GM12892 (cell line): ENCODE measurements at places on chromosomes 11 and 22.

GRCh38 chr11:44565953-44566949, 788 bp downstream of the CD82 start:
- no peak for DNase-seq

GRCh38 chr22:46026899-46027210, 49.9 kb upstream of the WNT7B start:
- no peak for DNase-seq

DNA sequence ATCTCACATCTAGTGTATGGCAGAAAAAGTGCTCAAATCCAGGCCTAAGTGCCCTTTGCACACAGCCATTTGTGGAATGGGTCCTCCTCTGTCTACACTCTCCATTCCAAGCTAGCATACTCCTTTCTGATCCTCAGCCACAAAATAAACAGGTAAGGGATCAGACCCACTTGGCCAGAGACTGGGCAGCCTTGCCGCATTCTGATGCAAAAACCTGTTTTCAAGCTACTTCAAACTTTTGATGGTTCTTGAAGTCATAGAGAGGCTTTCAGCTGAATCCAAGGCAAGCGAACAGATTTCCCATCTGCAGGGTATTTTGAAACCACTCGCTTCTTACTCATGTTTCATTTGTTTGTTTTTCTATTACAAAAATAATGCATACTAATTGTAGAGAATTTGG, 136.6 kb upstream of the NAV2 start:
- DNase-seq = no peak

DNA sequence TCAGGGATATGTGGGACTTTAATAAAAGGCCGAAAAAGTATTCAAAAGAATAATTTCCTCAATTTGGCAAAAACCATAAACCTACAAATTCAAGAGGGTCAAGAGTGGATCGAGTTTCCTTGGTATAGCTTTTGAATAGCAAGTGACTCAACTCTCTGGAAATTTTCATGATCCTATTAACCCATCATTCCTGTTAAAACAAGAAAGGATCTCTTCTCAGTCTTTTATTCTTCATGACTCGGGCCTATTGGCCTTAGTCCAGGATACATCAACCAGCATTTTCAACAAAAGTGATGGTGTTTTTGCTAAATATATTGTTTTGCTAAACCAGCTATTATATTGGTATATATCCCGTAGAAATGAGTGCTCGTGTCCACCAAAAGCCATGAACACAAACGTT, 110.3 kb downstream of the ATXN10 start:
- DNase-seq = no peak

- no peak for DNase-seq
These were observed 19.4 kb upstream of the TMA7B start for GRCh38 chr22:39940757-39941305.

DNA sequence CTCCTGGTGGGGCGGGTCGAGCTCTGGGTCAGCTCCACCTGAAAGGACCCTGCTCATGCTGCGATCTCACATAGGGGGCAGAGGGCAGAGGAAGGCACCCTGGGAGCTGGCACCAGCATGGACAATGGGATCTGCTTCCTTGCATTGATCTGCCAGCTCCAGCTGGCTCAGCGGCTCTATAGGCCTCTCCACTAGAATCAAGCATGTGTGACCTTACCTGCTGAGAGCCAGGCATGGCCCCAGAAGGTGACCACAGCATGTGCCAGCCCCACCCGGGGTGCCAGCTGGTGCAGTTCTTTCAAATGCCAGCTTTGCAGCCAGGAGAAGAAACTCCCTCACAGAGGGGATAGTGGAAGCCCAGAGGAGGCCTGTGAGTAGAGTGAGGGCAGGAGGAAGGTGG, 22.0 kb upstream of the KLHL35 start:
- no peak for DNase-seq

- no peak for DNase-seq
These were observed 424.7 kb downstream of the FAM181B start for GRCh38 chr11:82308979-82309378.

DNA sequence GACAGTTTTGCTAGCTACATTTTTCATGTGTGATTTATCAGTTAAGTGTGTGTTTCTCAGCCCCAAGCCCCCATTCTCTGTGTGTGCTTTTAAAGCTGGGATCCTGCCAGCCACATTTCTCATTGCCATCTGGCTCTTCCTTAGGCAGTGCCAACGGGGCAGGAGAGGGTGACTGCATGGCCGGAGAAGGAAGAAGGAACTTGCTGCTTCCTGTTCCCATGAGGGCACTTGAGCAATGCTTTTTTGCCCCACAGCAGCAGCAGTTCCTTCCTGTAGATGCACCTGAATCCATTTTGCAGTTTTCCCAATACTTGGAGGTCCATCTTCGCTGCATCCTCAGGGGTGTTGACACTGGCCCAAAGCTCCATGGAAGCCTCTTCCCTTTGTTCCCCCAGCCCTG, 37.5 kb downstream of the TNRC6B start:
- DNase-seq = no peak

GRCh38 chr22:33272180-33272579, 214.0 kb upstream of the SYN3 start:
- no peak for DNase-seq

DNA sequence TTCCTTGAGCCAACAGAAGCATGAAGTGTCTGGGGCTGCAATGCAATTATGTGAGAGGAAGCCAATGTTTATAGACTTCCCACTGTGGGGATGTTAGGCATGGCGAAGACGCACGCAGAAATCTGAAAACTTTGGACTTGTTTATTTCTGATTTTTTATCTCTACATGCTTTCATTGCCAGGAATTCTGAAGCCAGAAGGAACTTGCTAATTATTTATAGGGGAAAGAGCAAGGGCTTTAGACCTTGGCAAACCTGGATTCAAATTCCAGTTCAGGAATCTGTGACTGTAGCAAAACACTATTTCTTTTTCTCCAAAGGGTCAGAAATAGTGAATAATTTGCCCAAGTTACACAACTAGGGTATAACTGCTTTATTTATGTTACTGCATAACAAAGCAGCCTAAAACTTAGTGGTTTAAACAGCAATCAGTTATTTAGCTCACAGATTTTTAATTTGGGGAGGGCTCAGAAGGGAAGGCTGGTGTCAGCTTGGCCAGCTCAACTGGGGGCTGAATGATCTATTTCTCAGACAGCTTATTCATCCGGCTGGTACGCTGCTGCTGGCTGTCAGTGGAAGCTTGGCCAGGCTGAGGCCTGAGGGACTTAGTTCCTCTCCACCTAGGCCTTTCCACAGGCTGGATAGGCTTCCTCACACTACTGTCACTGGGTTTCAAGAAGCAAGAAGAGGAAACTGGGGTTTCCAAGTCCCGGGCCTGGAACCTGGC, 1.9 kb upstream of the OR6Q1 start:
- DNase-seq = no peak

DNA sequence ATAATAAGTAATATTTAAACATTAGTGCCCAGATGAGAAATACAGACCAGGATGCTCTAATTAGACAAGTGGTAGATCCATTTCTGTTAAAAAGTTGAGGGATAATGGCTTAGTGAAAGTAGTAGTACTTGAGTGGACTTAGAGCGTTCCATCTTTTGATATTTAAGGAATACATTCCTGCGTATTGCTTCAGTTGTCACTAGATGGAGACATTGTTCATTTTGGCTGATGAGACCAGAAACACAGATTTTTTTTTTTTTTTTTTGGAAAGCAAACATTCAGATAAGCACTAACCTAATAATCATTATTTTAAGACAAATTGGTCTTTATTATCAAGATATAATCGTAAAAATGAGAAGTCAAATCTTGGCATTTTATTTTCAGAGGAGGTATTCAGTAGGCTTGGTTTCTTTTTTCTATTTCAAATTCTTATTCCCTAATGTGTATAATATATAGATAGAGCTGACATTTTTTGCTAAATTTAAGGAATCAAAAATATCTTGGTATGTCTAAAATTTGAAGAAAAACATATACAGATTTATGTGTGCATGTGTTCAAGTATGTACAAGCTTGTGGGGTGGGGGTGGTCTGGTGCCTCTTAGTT, 92.9 kb downstream of the DYNC2H1 start:
- DNase-seq = no peak

DNA sequence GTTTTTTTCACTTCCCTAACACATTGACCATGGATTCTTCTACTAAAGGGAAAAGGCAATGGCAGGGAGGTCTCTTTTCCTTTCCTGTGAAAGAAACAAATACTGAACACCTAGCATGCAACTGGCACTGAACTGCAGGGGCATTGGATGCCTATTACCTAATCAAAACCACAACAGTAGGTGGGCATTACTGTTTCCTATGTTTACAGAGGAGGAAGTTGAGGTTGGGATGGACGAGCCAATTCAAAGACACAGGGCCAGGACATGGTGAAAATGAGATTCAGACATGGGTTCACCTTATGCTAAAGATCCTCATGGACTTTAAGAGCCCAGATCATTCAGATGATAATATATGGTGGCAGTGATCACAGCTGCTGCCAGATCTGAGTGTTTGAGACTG, 407.0 kb downstream of the MIAT start:
- DNase-seq = no peak

GRCh38 chr11:116800610-116801009, 8.9 kb upstream of the APOA5 start:
- no peak for DNase-seq

DNA sequence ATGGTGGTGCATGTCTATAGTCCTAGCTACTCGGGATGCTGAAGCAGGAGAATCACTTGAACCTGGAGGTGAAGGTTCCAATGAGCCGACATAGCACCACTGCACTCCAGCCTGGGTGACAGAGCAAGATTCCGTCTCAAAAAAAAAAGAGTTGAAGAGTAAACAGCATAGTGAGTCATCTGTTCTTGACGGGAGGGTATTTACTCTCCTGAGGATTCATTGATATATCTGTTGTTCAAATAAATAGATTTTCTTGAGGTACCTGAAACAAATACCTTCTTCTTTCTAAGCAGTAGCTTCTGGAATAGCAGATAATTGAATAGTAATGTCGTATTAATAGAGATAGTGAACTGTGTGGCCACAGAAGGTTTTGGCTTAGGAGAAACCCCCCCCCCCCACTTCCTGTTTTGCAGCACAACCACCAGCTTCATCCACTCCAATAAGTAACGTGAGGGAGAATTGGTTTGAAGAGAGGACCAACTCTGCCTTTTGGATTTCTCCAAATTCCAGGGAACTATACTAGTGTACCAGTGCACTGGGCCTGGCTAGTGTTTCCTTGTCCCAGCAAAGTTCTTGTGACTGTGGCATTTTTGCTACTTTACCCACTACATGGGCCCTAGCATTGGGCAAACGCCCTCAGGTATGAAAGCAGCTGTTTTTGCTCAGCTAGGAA, 90.0 kb downstream of the PRMT3 start:
- no peak for DNase-seq

GRCh38 chr11:88250566-88251242, 75.5 kb upstream of the RAB38 start:
- DNase-seq = no peak

GRCh38 chr11:79699246-79699645, 258.4 kb upstream of the TENM4 start:
- DNase-seq = no peak

- DNase-seq = no peak
These were observed 56.9 kb downstream of the AMOTL1 start for GRCh38 chr11:94825031-94825430.

DNA sequence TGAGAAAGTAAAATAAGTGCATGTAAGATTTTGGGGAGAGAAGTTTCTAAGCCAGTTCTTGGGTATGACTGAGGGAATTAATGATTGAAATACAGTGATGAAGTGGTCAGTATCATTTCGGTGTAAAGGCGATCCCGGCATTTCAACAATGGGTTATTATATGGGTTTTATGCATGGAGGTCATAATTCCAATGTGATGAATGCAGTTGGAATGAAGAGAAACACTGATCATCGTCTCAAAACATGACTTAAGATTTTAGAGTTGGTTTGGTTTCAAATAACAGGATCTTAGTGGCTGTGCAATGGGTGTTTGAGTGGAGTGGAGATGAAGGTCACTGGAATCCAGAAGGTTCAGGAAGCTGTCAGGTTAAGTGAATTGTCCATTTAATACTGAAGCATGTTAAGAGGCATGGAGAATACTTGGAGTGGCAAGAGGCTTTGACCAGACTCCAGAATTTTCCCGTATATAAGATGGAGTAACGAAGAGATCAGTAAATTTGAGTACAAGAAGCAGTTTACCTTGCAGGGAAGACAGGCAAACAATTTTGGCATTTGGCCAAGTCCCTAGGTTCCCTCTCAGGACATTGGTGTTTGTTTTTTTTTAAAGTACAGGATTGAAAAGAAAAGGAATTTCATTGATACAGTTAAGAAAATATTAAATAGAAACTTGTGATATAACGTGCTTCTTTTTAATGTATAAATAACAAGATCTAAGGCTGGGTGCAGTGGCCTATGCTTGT, 96.4 kb upstream of the BIRC3 start:
- DNase-seq = no peak

DNA sequence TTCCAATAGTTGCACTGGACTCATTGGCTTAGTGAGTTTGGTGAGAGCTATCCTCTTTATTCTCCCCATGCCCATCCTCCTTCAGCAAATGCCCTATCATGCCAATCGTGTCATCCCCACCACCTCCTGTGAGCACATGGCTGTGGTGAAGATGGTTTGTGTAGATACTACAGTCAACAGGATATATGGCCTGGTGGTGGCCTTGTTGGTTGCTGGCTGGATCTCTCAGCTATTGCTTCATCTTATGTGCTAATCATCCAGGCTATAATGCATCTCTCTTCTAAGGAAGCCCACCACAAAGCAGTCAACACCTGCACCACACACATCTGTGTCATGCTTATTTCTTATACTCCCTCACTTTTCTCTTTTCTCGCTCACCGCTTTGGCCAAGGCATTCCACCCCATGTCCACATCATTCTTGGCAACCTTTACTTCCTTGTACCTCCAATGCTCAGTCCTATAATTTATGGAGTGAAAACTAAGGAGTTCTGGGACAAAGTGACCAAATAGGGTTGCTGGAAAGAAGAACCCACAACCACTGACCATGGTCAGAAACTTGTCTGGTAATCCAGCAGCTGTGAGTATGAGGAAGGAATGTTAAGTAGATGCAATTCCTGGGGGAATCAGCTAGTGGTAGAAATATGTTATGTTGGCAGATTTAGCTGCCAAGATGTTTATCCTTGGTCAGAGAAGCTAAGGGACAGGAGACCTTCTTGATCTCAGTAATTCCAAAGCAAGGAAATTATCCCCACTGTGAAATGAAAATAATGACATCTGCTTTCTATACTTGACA, 16.3 kb upstream of the OR56B1 start:
- no peak for DNase-seq

GRCh38 chr11:19555266-19555665, 157.4 kb upstream of the NAV2 start:
- DNase-seq = no peak

GRCh38 chr11:43419460-43419859, 60.7 kb downstream of the TTC17 start:
- DNase-seq = no peak

- DNase-seq = no peak
These were observed 217.4 kb downstream of the SBF2 start for GRCh38 chr11:10076458-10077141.

DNA sequence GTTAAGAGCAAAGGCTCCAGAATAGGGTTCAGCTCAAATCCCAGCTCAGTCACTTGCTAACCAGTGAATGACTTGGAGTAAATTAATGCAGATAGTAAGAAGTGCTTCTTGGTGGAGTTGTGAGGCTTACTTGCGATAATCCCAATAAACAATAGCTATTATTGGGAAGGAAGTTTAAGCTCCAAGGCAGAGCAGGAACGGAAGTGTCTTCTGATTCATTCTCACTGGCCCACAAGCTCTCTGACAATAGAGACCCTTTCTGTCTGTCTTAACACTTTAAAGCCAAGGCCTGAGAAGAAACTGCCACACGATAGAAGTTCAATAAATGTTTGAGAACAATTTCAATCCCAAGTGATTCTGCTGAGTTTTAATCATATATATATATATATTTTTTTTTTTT, 155.4 kb downstream of the DBX1 start:
- no peak for DNase-seq

GRCh38 chr11:7703740-7704139, 2.5 kb downstream of the OVCH2 start:
- no peak for DNase-seq
